Midbrain (tissue), 1 donor: ENCODE measurements at places on chromosomes 11 and 22.

- DNase-seq: no peak
These were observed 735.1 kb upstream of the CCDC90B start for GRCh38 chr11:84021291-84021690.

- no peak for DNase-seq
These were observed 29.2 kb downstream of the CPT1A start for GRCh38 chr11:68812526-68812925.

GRCh38 chr11:34052036-34052607, 591 bp downstream of the CAPRIN1 start:
- peak; percentile 84 for DNase-seq

GRCh38 chr11:122784325-122784955, 53.9 kb upstream of the CRTAM start:
- no peak for DNase-seq

GRCh38 chr22:30334646-30335045, 7.9 kb upstream of the TBC1D10A start:
- no peak for DNase-seq

DNA sequence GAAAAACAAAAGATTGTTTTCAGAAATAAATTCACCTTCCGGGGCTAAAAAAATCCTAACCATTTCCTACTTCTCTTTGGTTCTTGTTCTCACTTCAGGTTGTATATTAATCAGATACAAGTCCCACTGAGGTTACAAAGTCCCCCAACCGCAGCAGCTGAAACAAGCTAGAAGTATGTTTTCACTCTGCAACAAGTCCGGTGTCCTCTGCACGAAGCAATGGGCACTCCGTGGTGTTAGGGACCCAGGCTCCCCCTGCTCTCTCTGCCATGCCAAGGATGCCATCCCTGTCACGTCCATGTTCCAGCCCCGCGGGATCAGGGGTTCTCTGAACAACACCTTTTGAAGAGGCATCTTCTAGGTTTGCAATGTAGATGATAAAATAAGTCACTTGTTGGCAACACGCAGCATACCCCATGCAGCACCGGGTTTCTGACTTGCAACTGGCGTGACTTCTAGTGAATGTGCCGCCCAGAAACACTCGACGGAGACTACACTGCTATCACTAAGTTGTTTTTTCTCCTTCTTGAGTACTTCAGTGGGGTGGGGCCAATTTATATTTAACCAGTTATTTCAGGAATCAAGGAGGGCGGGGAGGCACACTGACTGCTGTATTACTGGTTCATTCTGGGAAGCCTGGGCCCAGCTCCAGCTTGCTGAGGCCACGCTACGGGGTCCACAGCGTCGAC, 25.4 kb upstream of the GSTP1 start:
- no peak for DNase-seq

GRCh38 chr11:111512296-111513239, at the start of gene BTG4:
Gene BTG4, minus strand, starts transcription at chr11:111512386. Its CDS starts 13,610 bp downstream, at chr11:111498776.
- DNase-seq: no peak

GRCh38 chr11:45848654-45849081, 1.4 kb downstream of the CRY2 start:
- no peak for DNase-seq

GRCh38 chr11:44611088-44611487, 45.6 kb downstream of the CD82 start:
- no peak for DNase-seq

- no peak for DNase-seq
These were observed 81.3 kb upstream of the ARHGAP20 start for GRCh38 chr11:110793556-110793955.

DNA sequence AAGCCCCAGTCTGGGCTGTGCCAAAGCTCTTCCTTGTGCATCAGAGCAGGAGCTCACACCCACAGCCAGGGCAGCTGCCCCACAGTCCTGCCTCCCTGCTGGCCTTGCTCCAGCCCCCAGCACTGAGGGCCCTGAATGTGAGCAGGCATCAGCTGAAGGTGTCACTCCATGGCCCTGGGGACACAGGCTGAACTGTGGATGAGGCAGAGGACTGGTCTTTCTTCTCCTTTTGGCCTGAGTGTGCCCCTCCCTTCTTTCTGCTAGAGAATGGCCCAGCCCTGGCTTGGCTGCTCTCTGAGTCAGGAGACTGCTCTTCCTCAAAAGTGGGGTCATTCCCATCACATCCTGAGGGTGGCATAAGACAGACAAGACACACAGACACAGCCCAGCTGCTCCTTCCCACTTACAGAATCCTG, 16.2 kb downstream of the OTOG start:
- no peak for DNase-seq

GRCh38 chr11:127061947-127062346, 61.4 kb upstream of the KIRREL3 start:
- no peak for DNase-seq

GRCh38 chr11:19673924-19674729, 38.5 kb upstream of the NAV2 start:
- peak; percentile 64 for DNase-seq

DNA sequence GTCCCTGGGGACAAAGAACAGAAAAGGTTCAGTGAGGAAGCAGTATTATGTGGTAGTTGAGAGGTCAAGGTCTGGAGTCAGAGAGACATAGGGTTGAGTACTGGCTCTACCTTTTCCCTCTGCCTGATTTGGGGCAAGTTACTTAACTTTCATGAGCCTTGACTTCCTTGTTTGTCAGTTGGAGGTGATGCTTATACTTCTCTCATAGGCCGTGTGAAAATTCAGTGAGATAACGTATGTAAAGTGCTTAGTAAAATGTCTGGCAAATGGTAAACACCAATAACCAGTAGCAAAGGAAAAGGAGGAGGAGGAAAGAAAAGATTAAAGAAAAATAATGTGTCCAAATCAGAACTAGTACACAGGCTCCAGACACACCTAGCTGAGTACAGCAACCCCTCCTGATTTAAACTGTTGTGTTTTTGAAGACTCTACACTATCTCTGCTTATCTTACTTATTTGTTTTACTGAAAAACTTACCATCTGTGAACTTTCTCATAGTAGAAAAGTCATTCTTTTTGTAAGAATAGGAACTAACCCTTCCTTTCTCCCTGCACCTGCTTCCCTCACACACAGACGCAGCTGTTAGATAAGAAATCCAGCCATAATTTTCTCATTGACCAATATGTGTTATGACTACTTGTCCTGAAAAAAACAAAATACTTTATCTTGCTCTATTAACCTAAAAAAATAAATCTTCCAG, 126.9 kb downstream of the CD44 start:
- DNase-seq: no peak

DNA sequence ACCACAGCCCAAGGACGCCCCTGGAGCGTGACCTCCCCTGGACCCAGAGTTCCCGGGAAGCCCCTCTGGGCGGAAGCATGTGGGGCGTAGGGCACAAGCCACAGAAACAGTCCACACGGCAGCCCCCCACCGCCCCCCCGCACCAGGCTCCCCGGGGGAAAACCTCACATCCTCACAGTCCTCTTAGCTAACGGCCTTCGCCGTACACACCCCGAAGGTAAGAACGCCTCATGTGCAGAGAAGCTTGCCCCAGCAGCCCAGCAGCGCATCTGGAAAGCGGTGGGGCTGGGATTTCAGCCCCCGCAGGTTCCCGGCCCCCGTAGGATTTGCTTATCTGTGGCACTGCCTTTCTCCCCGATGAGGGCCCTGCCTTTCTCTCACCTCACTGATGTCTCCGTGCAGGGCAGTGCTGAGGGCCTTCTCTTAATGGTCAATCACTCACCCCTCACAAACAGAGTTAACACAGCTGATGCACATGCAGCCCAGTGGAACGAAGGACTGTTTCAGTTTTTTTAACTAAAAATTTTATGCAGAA, 309.2 kb downstream of the BRD1 start:
- no peak for DNase-seq

DNA sequence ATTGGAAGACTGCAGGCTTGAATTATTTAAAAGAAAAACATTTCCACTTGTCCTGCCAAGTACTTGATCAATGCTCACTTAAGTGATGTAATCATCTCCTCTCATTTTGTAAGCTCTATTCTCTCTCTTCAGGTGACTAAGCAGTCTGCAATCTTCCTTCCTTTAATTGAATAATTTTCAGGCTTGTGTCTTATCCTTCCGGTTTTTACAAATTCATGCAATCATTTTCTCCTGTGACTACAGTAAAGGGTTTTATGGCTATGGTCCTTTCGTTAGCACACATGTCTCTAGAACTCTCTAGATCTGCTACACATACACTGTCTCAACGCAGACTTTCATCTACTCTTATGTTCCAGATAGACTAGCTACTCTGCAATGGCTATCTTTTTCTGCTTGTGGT, 12.6 kb upstream of the UPB1 start:
- no peak for DNase-seq

DNA sequence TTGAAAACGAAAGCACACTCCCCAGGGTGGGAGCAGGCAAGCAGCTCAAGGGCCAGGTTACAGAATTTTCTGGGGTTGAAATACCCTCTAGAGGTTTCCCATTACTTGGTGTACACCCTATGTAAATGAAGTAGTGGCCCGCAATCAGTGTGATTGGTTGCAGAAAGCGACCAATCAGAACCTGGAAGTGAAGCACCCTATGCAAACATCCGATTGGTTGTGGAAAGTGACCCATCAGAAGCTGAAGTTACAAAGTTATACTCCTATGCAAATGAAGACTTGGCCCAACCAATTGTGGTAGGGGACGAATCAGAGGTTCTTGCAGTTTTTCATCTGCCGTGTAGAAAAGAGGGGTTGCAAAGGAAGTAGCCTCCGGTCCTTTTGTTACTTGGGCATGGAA, 19.2 kb downstream of the PRR5 start:
- DNase-seq: no peak

DNA sequence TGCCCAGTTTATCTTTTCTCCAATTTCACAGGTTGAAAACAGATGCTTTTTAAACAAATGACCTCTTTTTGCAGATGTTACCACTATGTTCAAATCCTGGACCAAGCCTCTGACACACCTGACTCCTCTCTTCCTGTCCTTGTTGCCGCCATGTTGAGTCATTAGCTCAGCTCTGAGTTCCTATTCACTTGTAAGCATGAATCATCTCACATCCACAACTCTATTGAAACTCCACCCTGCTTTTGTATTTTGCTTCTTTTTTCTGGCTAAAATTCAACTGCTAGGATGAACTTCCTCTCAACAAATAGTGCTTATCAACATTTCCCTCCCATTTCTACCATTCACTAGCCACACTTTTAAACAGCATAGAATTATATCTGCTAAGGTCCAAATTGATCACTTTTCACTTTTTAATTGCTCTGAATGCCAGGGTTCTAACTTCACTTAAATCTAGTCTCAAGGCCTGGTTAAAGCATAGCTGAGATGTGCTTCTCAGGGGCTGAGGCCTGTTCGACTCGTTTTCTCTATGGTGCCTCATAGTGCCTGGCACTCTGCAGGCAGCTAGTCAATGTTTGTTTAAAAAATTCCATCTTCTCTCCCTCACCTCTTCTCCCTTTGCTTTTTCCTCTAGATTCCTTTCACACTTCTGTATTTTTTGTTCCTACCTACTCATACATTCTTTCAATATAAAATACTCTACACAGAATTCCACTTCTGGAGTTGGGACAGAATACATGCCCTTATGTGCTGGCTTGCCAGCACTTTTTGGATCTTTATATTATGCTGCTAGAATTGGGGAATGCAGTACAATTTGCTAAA, 3.9 kb downstream of the JOSD1 start:
- no peak for DNase-seq

DNA sequence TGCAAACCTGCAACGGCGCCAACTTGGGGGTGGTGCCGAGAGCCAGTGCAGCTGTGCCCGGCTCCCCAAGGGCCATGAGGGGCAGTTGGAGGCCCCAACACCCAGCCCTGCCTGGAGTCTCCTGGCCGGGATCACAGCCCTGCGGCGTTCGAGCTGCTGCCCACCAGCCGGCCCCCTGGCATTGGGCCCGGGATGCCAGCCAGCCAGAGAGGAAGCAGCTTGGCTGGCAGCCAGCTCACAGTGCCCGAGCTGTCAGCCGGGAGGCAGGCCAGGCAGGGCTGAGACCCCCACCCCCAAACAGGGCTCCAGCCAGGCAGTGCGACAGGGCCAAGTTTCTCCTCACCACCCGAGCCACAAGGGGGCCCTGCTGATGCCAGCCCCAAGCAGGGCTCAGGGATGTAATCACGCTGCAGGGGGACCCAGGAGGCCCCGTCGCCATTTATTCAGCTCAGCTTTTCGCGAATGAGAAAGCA, 26.0 kb upstream of the TCF20 start:
- peak; percentile 82 for DNase-seq

GRCh38 chr11:36540998-36541397, 26.8 kb upstream of the RAG1 start:
- peak; percentile 59 for DNase-seq
